ENCODE measurements at places on chromosomes 11 and 22.
A peak's percentile ranks its signal among the peaks of the same experiment; 100 is the strongest.

- no peak for DNase-seq
Measured at GRCh38 chr11:11996321-11997048, 11.9 kb downstream of the DKK3 start.

- no peak for DNase-seq
Measured at GRCh38 chr11:117610045-117610444, 187.0 kb downstream of the DSCAML1 start.

DNA sequence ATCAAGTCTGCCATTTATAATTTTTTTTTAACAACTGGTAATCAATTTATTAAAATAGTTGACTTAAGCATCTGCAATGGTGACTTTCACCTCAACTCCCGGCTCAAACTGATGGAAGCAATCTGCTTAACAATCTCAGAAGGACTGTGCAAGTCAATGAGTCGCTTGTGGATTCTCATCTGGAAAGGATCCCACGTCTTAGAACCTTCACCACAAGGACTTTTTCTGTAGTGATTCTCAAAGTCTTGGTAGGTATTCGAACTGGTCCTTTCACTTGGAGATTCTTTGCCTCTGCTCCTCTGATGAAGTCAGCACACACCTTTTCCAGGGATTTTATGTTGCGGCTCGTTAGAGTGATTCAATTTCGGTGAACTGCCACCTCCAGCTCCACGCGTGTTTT, 7.3 kb downstream of the RSF1 start:
- no peak for DNase-seq

GRCh38 chr22:25942856-25943411, 200.9 kb downstream of the MYO18B start:
- no peak for DNase-seq

DNA sequence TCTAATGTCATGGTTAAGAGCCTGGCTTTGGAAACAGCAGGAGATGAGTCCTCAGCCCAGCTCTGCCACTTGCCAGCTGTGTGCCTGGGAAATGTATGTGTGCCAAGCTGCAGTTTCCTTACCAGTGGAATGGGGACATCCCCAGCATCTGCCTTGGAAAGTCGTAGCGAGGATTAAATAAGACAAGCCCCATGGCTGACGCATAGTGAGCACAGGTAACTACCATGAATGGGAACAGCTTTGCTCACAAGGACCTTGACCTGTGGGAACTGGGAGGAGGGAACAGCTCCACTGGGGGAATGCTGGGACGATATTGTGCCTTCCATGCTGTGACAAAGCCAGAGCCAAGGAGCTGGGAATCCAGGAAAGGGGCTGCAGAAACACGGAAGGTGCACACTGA, 2.6 kb upstream of the DSCAML1 start:
- no peak for DNase-seq

DNA sequence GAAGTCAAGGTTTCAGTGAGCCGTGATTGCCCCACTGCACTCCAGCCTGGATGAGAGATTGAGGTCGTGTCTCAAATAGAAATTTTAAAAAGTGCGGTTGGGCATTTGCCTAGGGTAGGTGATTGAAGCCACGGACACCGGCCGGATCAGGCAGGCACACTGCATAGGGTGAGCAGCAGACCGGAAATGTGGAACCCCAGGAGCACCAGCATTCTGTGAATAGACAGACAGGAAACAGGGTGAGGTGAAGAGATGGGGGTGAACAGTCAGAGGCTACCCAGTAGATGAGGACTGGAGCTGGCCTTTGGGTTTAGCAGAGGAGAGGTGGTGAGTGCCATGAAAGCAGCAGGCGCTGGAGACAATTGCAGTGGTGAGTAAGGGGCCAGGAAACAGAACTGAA, 43.5 kb downstream of the PPFIA1 start:
- DNase-seq, result no peak

GRCh38 chr11:1916986-1917522, 2.4 kb upstream of the TNNT3 start:
- DNase-seq, result no peak

GRCh38 chr22:48644108-48644507, 1183.6 kb downstream of the BRD1 start:
- DNase-seq, result no peak

DNA sequence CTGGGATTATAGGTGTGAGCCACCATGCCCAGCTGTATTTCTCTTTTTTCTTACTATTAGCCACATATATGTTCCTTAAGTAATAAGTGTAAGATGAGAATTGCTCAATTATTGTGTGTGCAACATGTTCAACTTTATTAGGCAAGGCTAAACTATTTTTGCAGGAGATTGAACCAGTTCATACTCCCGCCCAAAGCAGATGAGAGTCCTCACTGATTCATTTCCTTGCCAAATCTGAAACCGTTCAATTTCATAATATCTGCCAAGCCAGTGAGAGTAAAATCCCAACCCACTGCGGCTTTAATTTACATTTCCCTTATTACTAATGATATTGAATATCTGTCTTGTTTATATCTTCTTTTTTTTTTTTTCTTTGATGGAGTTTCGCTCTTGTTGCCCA, 48.4 kb downstream of the KCNJ4 start:
- no peak for DNase-seq

GRCh38 chr11:118263695-118264568, at the start of gene MPZL2:
MPZL2 (minus strand) TSS chr11:118264297; CDS start chr11:118264153, 144 bp downstream.
- no peak for DNase-seq

DNA sequence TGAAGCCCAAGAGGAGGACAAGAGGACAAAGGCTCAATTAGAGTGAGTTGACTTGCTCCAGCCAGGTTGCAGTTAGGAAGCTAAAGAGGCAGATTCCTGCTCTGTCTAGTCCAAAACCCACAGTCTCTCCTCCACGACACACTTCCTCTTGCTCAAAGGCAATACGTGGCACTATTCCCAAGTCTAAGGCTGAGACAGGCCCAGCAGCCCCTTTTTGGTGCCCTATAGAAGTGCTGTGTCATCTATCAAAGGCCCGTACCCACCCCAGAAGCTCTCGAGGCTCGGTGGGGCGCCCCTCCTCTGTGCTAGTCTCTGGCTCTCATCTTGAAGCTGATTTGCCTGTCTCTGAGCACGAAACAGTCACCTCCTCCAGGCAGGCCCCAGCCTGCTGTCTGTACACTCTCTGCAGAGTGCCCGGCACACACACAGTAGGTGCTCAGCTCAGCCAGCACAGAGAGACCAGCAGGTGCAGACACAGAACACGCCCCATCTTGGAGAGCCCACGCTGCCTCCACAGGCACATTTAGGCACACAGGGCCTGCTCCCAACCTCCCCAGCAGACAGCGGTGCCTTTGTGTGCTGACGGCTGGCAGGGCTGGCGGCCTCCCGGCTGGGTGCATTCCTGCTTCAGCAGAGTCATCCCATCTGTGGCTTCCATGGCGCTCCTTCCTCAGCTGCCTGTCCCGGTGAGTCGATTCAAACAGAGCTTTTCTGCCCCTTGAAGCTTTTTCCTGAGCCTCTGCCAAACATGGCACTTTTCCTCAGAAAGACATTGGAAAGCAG, 52.8 kb downstream of the MYH9 start:
- DNase-seq, result no peak

DNA sequence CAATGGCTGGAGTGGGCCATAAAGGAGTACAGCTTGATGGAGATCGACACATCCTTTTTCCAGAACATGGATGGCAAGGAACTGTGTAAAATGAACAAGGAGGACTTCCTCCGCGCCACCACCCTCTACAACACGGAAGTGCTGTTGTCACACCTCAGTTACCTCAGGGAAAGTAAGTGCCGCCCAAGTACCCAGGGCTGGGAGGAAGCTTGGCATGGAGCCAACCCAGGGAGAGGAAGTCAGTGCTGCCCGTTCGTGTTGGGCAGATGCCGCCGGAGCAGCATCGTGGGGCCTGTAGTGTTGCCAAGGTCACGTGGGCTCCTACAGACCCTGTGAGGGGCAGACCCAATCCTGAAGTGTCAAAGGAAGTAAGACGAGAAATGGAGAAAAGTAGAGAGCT, 78.9 kb downstream of the FLI1 start:
- peak; percentile 16 for DNase-seq

DNA sequence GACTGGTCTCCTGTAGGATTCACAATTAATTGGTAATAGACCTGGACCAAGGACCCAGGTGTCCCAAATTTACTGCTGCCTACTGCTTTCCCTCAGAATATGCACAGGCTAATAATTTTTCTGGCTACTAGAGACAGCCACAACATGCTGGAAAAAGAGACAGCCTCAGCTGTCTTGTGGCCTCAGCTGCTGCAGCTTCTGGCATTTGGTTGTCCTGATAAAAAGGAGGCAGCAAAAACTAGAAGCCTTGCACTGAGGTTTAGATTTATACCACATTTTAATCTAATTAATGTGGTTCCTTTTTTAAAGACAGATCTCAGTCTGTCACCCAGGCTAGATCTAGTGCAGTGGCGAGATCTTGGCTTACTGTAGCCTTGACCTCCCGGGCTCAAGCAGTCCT, 89.8 kb downstream of the BTBD10 start:
- DNase-seq, result no peak

All from activated T-helper 1 cell treated with anti-CD3 and anti-CD28 coated beads, Interleukin-2, amount 50 U/mL, for 16 hours (primary cell).